Activated CD4-positive, alpha-beta T cell treated with anti-CD3 and anti-CD28 coated beads for 1 hour (primary cell): ENCODE measurements at places on chromosomes 4 and X.

DNA sequence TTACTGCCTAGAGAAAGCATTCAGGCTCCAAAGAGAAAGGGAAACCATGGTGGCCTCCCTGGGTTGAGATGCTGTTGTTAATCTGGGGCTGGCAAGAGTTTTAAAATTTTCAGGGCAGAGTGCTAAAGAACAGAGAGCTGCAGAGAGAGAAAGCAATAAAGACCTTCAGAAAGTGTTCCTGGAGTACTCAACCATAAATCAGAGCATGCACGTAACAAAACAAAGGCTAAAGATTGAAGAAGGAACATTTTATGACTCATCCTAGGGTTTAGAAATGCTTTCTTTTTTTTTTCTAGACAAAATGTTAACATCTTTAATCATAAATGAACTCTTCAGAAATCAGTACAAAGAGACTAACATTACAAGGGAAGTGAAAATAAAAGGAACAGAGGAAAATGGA is 562.3 kb upstream of the NDST4 start:
- DNase-seq: no peak

DNA sequence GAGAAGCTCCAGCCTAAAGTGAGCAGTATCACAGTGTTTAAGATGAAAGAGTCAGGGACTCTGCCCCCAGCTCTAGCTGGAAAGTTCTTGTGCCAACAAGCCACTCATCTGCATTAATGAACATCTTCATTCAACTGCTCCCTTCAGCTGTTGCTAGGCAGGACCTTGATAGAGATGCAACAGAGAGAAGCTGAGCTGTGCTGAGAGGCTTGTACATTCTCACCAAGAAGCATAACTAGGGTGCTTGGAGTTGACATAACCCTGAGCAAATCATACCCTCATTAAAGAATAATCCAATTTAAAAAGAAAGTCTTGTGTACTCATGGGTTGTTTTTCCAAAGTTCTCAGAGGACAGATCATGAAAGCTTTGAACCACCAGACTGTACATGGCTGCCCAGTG is 63.2 kb downstream of the ATXN3L start:
- DNase-seq: no peak

DNA sequence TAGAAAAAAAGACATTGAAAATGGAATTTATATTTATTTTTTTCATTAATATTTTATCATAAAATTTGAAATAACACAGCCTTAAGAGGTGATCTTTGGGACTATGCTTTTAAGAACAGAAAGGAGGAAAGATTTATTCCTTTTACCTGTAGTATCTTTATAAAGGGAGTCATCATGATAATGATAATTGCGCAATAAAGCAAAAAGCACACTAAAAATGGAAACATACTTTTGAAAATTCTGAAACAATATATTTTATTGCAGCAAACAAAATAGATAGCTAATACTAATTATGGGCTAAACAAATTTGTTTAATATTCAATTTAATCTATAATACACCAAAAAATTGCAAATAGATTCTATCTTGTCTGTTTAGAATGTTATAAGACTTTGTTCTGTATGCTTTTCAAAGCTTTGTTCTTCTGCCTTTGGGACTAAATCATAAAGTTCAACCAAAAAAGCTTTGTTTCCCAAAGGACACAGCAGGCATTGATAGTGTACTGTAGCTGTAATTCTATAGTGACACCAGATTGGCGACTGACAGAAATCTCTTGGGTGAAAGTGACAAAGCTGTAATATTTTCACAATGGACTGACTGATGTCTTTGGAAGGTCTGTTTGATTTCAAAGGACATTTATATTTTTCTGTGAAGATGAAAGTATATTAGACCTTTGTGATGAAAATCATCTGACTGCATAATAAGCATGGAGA is 2156.6 kb upstream of the TENM3 start:
- DNase-seq: no peak

GRCh38 chrX:3346501-3347259 is at the start of gene MXRA5:
TSS of gene MXRA5 (minus strand) at chrX:3346652. CDS start at chrX:3343833, 2,819 bp downstream.
- no peak for DNase-seq

DNA sequence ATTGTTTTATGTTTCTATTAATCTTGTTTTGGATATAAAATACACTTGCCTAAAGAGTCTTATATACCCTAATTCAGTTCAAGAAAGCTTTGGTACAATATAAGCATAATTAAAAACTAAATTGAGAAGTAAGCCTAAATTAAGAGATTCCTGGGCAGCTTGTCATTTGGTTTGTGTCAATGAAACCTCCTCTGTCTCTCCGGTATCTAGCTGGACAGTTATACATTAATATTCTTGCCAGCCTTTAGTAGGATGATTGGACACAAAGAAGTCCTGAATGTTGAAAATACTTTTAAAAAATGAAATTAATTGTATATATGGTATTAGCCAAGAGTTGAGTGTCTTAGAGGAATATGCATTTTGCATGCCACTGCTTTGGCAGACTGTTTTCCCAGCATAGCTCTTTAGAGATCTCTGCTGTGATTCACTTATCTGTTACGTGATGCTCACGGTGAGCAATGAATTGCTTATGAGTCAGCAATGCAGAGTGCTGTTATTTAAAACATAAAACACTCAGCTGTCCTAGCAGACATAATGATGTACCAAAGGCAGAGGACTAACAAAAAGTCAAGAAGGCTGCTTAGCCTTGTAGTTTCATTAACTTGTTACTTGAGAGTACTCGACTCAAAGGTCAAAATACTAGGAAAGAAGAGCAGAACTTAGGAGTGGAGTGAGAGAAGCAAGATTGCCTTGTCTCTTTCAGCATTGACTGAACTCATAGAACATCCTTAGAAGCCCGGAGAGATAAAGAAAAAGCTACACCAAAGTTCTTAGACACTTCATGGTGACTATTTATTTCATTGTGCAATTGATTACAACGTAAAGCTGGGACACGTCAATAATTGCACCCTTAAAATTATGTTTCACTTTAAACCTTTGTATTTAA is 1296.1 kb upstream of the PCDH7 start:
- DNase-seq: no peak
